Dermis blood vessel endothelial cell (primary cell): ENCODE measurements at places on chromosomes 7 and 10. TPM values are rescaled to one million over a fixed set of nuclear protein-coding genes. Genes with fewer than 3 reads are reported as not detected.

GRCh38 chr10:66786709-66787108 is 139.1 kb upstream of the LRRTM3 start:
- DNase-seq = no peak

DNA sequence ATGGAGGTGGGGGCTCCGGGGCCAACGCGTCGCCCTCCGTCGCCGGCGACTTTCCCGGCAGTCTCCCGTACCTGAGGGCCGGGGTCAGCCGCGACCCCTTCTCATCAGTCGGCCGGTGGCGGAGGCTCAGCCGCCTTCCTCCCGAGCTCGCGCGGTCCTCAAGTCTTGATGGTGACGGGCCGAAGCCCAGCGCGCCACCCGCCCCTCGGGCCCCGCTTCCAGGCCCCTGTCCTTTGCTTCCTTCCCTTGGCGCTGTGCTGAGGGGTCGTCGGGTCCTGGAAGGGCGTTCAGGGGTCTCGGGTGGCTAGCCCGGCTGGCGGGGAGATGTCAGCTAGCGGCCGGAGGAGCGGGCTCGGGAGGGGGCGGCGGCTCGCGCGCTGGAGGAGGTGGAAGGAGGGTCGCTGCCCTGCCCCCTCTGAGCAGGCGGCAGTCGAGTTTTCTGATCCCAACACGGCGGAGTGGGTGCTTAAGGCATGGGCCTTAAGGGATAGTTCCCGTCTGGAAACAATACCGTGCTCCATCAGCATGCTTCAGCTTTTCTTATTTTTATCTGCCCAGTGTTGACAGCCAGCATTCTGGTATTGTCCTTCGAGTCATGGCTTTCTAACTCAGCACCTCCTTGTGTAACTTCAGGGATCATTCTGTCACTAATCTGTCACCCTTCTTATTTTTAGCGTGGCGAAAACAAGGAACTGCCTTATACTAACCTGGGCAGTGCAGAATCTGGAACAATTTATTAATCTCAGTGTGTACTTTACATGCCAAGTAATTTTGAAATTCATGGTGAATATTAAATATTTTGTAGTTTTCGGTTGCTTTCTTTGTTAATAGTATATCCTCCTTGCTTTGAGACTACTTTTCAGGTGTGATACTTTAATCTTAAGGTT is 748 bp downstream of the PHTF2 start:
- DNase-seq = peak; percentile 54

The KNDC1 gene
- total RNA-seq = 0.28 TPM in 1 of 2 replicates, not detected in the other

- DNase-seq = no peak
These were observed 51.7 kb downstream of the PLEKHA8 start for GRCh38 chr7:30079880-30080279.

The HYAL4 gene
- total RNA-seq = 0.33 TPM in 1 of 2 replicates, not detected in the other

DNA sequence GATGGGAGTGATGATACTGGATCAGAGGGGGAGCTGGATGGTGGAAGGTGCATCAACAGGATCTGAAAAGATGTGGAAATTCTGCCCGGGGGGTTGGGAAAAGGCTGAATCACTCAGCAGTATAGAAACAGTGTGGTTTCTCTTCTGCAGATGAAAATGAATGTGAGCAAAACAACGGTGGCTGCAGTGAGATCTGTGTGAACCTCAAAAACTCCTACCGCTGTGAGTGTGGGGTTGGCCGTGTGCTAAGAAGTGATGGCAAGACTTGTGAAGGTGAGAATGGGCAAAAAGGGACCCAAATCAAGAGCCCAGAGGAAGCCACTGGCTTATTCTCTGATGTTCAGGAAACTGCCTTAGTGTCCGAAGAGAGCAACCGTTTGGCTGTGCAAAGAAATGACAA is 12.9 kb downstream of the OIT3 start:
- DNase-seq = no peak

GRCh38 chr7:117362294-117362888 is 39.5 kb upstream of the WNT2 start:
- DNase-seq = no peak

The MAGI2 gene
- total RNA-seq = 1.8 and 2.4 TPM in 2 replicates

GRCh38 chr10:60629332-60629731 is 148.9 kb upstream of the CDK1 start:
- DNase-seq = no peak

- no peak for DNase-seq
These were observed 228.3 kb downstream of the ADARB2 start for GRCh38 chr10:1509011-1509530.

- DNase-seq = no peak
These were observed 19.8 kb downstream of the CNTNAP2 start for GRCh38 chr7:146136357-146136875.

DNA sequence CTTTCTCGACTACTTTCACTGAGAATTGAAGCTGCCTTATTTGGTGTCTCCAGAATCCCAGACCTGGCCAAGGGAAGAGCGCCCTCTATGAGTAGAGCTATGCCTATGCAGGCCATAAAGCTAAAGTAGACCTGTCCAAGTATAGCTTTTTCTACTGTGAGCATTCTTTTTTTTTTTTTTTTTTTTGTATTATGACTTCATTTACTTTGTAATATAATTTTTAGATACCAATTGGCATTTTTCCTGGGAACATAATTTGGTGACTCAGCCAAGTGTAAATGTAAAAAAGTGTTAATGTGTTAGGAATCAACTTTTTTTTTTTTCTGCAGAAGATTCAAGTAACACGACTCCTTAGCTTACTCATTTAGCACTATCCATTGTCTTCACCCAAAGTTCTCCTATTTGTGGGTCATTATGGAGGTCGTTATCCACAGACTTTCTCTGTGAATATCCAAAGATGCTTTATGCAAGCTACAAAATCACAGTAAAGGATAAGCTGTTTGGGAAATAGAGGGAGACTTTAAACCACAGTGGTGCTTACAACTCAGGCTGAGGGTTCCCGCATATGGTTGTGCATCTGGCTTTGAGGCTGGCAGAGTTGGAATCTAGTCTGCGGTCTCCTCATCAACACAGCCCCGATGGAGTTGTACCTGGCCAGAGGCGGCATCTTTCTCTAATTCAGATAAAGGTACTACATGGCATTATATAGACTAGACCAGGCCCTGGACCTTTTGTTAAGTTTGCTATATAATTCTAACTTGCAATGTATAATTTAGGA is 1040.2 kb upstream of the SORCS1 start:
- DNase-seq = no peak
